Naive thymus-derived CD8-positive, alpha-beta T cell (primary cell): ENCODE measurements at places on chromosomes 16 and 17.

DNA sequence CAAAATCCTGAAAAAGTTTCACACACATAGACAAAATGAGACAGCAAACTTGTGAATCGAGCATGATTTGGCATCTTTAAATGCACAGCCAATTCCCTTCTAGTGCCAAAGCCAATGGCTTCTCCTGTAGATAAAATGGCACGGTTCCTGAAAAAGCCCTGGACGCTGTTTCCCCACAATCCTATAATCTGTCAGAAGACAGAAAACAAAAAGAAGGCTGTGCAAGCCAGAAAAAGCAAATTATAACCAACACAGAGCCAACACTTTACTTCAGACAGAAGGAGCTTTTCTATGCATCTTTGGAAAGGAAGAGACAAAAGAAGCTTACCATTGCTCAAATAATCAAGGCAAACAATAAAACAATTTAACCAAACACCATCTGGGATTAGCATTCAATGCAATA is 23.8 kb downstream of the FAM222B start:
- no peak for DNase-seq

DNA sequence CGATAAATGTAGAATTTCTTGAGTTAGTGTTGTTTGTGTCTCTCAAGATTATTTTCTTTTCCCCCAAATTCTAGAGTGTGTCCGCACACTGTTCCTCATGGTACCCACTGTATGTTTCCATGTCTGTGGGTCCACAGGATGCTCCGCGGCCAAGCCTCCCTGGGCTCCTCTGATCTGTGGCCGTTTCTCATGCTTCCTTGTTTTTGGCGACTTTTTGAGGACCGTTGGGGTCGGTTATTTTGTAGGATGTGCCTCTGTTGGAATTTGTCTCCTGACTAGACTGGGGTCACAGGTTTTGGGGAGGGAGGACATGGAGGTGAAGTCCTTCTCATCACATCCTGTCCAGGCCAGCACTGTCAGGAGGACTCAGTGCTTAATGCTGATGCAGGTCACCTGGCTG is 140.0 kb downstream of the LAT start:
- DNase-seq = no peak

DNA sequence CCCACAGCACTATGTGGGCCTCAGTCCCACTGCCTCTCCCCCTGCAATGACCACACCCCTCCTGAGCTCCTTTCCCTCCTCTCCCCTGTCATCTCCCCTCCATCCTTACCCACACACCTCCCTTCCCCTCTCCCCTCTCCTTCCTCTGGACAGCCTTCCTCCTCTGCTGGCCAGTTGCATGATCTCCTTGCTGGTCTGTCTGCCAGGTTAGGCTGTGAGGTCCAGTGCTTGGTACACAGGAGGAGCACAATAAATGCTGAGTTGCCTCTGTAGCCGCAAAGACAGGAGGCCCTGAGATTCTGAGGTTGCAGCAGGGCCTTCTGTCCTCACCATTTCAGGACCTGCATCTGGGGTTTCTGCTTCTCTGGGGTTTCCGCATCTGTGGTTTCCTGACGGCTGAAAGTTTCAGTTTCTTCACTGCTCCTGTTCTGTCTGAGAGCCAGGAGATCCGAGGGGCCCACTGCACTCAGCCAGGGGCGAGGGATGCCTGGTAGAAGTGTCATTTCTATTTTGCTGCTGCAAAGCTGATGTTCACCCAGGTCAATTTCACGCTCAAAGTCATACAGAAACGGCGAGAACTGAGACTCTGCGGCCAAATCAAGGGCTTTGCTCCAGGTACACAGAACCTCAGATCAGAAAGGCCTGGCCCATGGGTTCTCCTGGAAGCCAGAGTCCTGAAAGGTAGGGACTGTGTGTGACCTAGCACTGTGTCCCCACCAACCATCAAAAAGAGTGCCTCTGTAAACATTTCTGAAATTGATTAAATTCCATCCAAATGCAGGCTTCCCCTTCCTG is 4.6 kb upstream of the SLC12A3 start:
- DNase-seq = peak; percentile 55

GRCh38 chr16:82655072-82655714 is 28.4 kb downstream of the CDH13 start:
- peak; percentile 29 for DNase-seq

DNA sequence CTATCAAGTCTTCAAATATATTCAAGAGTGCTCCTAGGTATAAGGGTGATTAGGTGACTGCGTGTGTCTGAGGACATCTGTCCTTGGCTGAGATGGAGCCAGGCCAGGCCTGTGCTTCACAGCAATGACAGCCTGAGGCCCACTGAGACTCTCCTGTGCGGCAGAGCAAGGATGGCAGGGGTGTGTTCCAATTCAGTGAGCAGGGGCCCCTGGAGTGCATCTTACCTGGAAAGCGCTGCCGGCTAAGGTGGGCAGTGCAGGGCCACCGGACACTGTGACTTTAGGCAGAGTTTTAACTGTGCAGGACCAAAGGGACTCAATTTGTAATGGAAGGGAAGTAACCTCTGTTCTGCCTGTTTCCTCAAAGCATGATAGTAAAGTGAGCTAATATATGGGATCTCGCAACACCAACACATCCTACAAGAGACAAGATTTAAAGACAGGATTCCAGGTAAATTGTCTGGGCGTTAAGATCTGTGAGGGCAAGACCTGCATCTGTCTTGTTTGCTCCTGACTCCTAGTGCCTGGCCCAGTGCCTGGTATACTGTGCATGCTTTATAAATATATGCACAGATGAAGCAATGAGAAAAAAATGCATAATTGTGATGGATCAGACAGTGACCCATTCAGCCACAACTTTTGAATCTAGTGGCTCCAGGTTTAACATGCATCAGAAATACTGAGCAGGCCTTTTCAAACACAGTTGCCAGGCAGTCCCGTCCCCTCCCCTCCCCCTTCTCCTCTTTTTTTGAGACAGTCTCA is 86.7 kb downstream of the MRC2 start:
- no peak for DNase-seq

GRCh38 chr16:68915589-68915988 is 72.3 kb downstream of the TANGO6 start:
- no peak for DNase-seq

DNA sequence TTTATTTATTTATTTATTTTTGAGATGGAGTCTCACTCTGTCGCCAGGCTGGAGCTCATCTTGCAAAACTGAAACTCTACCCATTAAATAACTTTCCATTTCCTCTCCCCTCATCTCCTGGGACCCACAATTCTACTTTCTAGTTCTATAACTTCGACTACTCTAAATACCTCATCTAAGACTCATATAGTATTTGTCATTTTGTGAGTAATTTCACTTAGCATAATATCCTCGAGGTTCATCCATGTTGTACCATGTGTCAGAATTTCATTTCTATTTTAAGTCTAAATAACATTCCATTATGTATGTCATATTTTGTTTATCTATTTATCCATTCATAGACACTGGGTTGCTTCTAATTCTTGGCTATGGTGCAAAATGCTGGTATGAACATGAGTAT is 5.1 kb upstream of the NT5M start:
- no peak for DNase-seq

- DNase-seq = peak; percentile 87
Observed at GRCh38 chr17:42312285-42313130, 24.2 kb downstream of the STAT5A start.
